ENCODE measurements at places on chromosomes 5 and 9. TPM values are rescaled to one million over a fixed set of nuclear protein-coding genes. Genes with fewer than 3 reads are reported as not detected.

DNA sequence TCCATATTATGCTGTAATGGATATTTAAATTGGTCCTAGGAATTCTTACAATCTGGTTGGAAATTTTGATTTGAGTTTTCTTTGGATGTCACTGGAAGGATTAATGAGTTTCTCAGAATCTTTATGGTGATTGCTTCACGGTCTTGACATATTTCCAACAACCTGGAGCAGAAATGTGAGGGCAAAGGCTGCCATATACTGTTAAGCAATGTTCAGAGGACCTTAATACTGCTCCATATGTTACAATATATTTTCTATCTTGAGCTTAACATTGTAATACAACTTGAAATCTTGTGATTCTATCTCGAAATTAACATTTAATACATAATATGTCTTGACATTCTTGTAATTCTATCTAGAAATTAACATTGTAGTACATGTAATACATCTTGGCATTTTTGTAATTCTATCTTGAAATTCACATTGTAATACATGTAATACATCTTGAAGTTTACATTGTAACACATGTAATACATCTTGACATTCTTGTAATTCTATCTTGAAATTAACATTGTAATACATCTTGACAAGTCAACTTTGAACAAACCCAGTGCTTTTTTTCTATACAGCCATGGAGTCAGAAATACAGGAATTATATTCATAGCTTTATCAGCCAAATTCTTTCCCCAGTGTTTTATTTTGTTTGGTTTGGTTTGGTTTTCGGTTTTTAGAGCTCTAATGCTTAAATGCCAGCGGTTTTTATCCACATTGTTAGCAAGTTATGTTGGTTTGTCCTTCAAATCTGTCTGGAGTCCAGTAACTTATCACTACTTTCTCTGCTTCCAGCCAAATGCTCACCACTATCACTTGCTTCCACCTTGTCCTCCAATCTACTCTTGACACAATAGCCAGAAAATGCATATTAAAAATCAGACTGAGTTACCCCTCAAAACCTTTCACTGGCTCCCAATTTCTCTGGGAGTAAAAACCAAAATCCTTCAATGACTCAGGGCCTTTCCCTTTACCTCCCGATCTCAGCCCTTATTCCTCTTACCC is 3.0 kb upstream of the TUT7 start:
- DNase-seq: no peak

GRCh38 chr9:82487935-82488312 is 499.4 kb downstream of the SPATA31D1 start:
- no peak for DNase-seq

- DNase-seq: no peak
Measured at GRCh38 chr5:102975045-102975444, 144.9 kb downstream of the GIN1 start.

DNA sequence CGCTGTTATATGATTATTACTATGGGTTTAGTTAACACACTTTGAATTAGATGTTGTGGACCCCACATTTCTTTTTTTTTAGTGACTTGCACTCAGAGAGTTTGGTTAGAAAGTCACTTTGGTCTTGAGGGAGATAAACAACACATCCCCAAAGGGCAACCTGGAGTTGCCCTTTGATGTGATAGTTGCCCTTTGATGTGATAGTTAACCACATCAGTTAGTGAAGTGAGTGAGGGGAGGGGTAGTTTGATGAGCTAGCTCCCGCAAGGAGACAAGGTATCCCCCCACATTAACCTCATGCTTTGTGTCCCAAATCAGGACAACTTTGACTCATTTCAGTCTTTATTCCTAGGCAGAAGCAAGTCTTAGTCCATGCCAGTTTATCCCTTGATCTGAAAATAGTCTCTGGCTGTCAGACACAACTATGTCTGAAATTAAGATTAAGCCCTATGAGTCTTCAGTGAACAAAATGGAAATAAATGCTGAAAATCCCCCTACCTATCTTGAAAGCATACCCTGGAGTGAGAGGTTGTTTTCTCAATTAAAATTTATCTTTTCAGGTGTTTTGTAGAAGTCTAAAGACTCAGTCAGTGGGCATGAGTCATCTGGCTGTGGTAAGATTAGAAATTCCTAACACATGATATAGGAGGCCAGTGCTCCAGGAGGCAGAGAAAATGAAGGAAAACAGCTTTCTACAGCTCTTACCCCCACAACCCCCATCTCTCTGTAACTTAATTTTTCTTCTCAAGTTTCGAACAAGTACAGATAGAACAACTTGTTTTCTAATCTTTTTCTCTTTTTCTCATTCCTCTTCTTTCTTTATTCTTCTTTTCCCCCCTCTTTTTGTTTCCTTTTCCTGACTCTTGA is 208.9 kb upstream of the DMRTA1 start:
- peak; percentile 84 for DNase-seq

- peak; percentile 37 for DNase-seq
Measured at GRCh38 chr5:137142346-137142745, 356.8 kb downstream of the SPOCK1 start.

DNA sequence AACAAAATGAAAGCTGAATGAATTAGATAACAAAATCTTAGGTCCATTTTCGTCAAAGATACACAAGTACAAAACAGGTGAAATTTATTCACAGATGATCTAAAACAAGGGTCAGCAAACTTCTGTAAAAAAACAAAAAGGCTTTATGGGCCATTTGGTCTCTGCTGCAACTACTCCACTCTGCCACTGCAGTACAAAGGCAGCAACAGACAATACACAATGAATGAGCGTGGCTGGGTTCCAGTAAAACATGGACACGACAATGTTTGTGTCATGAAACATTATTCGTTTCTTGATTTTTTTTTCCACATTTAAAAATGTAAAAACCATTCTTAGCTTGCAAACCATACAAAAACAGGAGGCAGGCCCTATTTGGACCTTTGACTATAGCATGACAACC is 71.9 kb downstream of the ECPAS start:
- DNase-seq: no peak

DNA sequence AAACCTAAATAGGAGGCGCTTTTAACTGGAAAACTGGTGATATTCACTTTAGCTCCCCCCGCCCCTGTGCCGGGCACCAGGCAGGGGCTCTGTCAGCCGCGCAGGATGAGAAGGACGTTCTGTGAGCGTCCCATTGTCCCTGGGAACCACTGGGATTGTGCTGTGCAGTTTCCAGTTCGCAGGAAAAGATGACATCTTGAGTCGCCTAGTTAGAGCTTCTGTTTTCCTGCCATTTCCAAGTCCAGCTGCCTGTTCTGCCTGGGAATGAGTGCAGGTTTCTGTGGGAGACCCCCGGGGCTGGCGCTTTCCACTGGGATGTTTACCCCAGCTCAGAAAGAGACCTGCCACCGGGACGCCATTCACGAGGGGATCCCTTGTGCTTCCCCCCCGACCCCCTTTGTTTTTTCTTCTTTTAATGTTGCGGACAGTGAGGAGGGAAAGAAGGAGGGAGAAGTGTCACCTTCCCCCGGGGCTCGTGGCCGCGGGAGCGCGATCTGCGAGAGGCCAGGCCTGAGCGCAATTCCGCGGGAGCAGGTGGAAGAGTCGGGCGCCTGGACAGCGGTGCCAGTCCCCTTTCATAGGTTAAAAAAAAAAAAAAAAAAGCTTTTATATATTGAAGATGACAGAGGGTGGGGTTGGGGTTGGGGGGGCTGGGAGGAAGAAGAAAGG is 121.5 kb downstream of the RMI1 start:
- no peak for DNase-seq

GRCh38 chr5:83711982-83712601 is 8.6 kb downstream of the HAPLN1 start:
- DNase-seq: peak; percentile 45

GRCh38 chr9:22829236-22829635 is 382.6 kb downstream of the DMRTA1 start:
- DNase-seq: no peak

- no peak for DNase-seq
Measured at GRCh38 chr5:10036136-10036815, 213.4 kb downstream of the ATPSCKMT start.

DNA sequence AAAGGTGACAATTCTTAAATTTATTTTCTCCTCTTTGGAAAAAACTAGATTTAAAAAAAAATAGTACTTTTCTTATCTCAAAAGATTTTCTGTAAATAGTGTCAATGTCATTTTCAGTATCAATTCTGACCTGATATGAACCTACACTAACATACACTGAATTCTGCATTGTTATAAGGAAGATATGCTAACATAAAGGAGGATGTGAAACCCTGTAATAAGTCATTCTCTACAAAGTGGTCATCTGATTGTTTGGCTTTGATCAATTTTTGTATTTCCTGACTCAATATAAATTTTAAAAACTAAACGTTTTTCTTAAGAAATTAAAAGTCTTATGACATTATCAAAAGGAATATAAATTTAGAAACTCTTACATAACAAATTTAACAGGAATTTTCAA is 233.6 kb upstream of the EDIL3 start:
- no peak for DNase-seq

- DNase-seq: no peak
Measured at GRCh38 chr5:105751908-105752307, 1918.8 kb downstream of the EFNA5 start.

- DNase-seq: no peak
Measured at GRCh38 chr9:95491543-95492320, 25.0 kb downstream of the PTCH1 start.

GRCh38 chr5:93884254-93884653 is 142.9 kb upstream of the POU5F2 start:
- DNase-seq: no peak

DNA sequence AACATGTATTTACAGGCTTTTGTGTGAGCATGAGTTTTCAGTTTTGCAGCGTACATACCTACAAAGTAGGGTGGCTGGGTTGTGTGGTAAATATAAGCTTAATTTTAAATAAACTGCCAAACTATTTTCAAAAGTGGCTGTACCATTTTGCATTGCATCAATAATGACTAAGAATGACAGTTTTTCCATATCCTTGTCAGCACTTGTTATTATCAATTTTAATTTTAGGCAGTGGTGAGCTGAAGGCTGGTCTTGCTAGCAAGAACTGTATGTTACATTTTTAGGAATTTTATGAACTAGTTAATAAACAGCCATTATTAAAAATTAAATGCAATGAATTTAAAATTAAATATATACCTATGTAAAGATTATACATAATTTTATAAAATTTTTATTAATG is 6.6 kb downstream of the SNX2 start:
- no peak for DNase-seq

- no peak for DNase-seq
Measured at GRCh38 chr9:132983491-132984201, 5.2 kb downstream of the GFI1B start.

GRCh38 chr9:137266162-137266527 is 11.0 kb downstream of the NELFB start:
- no peak for DNase-seq

DNA sequence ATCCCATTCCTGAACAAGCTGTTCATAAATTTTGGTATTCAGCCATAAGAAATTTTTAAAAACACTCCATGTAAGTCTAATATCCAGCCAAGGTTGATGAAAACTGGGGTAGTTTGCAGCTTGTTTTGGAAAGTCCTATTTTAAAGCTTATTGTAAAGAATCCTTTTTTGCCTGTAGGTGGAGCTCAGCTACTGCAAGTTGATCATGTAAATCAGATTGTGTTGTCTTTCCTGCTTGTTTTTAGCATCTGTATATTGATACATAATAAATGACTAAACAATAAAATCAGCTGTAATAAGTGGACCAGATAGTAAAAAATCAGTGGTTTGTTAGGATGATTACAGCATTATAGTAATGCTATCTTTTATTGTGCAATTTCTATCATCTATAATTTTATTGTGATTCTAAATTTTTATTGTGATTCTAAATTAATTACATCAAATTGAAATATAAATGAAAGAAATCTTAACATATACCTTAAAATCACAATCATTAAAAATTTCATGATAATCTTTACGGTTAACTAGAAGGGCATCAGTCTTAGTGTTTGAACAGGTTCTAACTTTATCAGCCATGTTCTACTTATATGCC is 42.4 kb downstream of the CWC27 start:
- peak; percentile 74 for DNase-seq

GRCh38 chr5:172573120-172573882 is 67.8 kb upstream of the NEURL1B start:
- no peak for DNase-seq

PFN3 gene
- not detected for total RNA-seq

APBA1 gene
- total RNA-seq: 11.2 TPM

RCL1 gene
- 10.4 TPM for total RNA-seq

TAF11L10 gene
- total RNA-seq: not detected

SLC34A1 gene
- not detected for total RNA-seq

PKD2L2 gene
- total RNA-seq: not detected

TRAF2 gene
- 11.0 TPM for total RNA-seq

TMED7 gene
- total RNA-seq: 134 TPM

SETD9 gene
- total RNA-seq: 9.3 TPM

C9orf72 gene
- total RNA-seq: 6.1 TPM

PRRX2 gene
- total RNA-seq: under 0.01 TPM

MAMDC4 gene
- 3.0 TPM for total RNA-seq

GADD45G gene
- total RNA-seq: 0.64 TPM

LOX gene
- 91.1 TPM for total RNA-seq

SLC36A3 gene
- total RNA-seq: not detected
